ENCODE measurements at places on chromosomes 3 and 15.
A peak's percentile ranks its signal among the peaks of the same experiment; 100 is the strongest.

DNA sequence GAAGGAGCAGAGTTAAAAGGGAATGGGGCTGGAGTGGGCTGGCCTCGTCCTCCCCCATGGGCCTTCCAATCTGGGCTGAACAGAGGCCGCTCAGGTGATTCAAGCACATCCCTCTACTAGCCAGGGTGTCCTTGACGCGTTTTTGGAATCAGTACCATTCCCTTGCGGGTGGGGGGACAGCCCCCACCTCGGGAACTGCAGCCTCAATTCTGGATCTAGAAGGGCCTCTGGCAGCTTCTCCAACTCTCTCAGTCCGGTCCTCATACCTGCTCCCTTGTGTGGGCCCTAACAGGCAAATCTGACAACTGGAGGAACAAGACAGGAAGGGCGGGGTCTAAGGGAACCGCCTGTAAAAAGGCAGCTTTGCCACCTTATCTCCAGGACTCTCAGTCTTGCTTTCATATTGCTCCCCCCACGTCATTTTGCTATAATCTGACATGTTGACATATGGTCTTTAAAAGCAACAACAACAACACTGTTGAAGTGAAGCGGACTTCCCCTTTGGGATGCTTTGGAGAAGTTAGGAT, 802 bp upstream of the CHRNB4 start:
- DNase-seq, result no peak

DNA sequence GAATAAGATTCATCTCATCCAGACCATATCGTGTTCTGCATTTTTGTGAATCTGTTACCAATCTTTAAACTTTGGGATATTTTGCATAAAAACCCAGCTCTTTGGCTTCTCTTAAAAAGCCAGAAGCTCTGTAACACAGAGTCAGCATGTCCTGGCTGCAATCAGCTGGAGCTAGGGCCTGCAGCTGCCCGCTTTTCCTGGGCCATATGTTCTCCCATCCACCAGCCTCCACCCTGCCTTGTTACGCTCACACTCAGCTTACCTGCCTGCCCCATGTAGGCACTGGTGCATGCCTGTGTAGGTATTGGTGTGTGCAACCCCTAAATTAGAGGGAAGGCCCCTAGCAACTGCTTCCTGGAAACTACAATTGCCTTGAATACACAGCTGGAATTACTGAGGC, 48.2 kb downstream of the CRYGS start:
- no peak for DNase-seq

- peak; percentile 95 for DNase-seq
Observed at GRCh38 chr3:119769394-119770149, 12.3 kb upstream of the NR1I2 start.

GRCh38 chr3:129619726-129620162, 13.3 kb upstream of the PLXND1 start:
- no peak for DNase-seq

GRCh38 chr15:77742570-77742969, 109.9 kb upstream of the LINGO1 start:
- no peak for DNase-seq

All from AG04449 (cell line).